ENCODE measurements at places on chromosomes 6 and 20. TPM values are rescaled to one million over a fixed set of nuclear protein-coding genes. Genes with fewer than 3 reads are reported as not detected.

DNA sequence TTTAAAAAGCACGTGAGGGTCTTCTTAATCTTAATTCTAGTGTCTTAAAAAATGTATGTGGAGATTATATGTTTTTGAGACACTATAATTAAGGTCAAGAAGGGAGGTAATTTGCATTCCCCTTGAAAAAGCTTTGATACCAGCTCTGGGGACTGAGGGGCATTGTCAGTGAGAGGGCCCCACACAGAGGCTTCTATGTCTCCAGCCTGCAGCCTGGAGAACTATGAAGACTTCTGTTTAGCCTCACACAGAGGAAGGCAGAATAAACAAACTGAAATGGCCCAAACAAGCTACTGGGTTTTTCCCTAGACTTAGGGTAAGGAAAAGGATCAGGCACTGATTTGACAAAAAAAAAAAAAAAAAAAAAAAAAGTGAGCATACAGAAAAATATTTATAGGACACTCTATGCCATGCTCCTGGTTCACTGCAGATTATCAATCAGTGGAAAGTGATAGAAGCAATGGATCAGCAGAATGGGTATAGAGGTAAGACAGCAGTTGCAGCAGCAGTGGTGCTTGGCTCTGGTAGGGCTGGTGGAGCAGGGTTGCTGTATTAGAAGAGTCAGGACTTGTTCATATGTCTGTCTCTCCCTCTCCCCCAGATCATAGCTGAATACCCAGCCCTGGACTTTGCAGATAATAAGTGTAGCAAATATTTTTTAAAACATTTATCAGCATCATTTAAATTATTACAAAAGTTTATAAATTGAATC lies 85.4 kb downstream of the KLHL32 start:
- no peaks in the 10 kb centered on the region for H3K4me1 ChIP-seq
- no peak for DNase-seq
- no peaks in the 10 kb centered on the region for H3K36me3 ChIP-seq
- no peak overlapping the region for H3K27ac ChIP-seq

DNA sequence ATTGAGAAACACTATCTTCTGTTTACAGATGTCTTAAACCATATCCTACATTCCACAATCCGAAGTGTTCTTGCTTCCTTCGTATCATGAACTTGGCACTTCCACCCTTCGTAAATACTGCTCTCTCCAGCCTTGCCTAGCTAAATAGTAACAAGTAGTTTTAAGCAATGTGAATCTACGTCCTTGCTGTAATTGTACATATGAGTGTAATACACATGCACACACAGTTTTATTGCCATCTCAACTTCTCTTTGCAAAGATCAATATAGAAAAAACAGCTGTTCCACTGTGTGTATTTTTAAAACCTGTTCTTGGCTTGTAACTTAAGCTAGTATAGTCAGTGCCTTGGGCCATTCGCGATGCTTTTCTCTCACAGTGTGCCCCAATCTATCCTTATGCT lies 1524.7 kb downstream of the GRIK2 start:
- H3K27me3 ChIP-seq = no peaks in the 10 kb centered on the region
- no peak overlapping the region for H3K27ac ChIP-seq
- H3K4me1 ChIP-seq = no peaks in the 10 kb centered on the region
- no peak for DNase-seq
- H3K36me3 ChIP-seq = no peaks in the 10 kb centered on the region
- H3K4me3 ChIP-seq = no peak overlapping the region

GRCh38 chr6:40743226-40743625 lies 156.1 kb upstream of the LRFN2 start:
- no peak overlapping the region for H3K4me3 ChIP-seq
- no peaks in the 10 kb centered on the region for H3K4me1 ChIP-seq
- H3K27me3 ChIP-seq = peaks cover 13% of the 10 kb centered on the region
- H3K36me3 ChIP-seq = no peaks in the 10 kb centered on the region
- no peak overlapping the region for H3K27ac ChIP-seq
- DNase-seq = no peak

- peak overlapping the region; percentile 76 for H3K27ac ChIP-seq
- no peaks in the 10 kb centered on the region for H3K36me3 ChIP-seq
- H3K4me3 ChIP-seq = peak overlapping the region; percentile 36
- DNase-seq = no peak
- no peaks in the 10 kb centered on the region for H3K27me3 ChIP-seq
Observed at GRCh38 chr6:81939766-81940165, 187.3 kb upstream of the TENT5A start.

DNA sequence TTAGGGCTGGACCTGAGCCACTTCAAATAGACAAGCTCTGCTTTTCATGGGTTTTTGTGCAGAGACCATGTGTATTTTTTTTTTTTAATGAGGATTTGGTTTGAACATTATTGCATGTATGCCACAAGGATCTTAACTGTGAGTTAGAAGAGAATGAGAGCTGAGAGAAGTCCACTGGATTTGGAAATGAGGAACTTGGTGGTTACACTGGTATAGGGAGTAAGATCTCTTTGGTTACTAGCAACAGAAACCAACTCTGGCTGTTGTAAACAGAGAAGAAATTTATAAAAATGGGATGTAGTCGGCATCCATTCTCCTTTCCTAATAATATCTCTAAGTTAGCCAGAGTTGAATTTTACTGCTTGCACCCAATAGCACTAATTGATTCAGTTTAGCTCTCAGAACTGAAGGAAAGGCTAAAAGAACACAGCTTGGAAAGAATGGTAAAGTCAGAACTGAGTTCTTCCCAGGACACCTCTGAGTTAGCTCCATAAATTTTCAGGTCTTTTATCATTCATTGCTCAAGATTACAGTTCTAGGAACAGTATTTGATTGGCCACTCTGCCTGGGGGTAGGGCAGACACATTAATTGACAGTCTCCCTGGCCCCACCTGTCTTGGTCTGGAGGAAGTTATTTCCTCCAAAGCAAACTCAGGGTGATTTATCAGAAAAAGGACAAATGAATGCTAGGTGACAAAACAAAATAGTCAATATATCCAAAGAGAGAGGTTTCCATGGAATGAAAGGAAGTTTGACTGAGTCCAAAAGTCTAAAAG lies 3.9 kb upstream of the WFDC2 start:
- no peak for DNase-seq
- H3K27me3 ChIP-seq = peaks cover 74% of the 10 kb centered on the region
- H3K27ac ChIP-seq = no peak overlapping the region
- no peaks in the 10 kb centered on the region for H3K36me3 ChIP-seq

DNA sequence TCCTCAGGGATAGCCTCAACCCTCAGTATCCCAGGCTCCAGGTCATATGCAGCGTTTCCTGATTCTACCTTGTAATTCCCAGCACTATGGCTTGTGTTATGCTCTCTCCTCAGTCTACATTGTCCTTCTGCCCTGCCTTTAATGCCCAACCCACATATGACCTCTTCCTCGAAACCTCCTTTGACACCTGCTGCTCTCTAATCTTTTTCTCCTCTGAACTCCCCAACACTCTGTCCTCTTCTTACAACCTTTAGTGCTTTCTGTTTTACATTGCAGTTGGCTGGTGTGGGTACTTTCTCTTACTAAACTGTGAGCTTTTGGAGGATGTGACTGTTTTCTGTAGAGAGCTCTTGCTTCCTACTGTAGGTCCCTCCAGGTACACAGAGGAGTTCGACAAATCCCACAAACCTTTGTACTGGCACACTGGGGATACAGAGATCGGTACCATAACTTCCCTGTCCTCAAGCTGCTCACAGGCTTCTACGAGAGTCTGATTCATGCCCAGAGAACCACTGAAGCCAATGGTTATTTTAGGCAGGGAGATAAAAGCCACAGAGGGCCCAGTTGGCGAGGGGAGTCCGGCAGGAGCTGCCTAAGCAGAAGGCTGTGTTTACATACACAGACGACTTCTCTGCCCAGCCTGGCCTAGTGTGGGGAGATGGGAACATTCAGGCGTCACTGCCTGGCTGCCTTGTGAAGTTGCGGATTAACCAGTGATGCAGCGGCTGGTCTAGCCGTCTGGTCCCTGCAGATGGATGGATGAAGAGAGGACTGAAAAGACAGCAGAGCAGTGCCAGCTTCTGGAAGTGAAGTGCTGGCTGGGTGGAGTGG lies 8.4 kb upstream of the EPB41L1 start:
- H3K27me3 ChIP-seq = no peaks in the 10 kb centered on the region
- no peak for DNase-seq
- peaks cover 4% of the 10 kb centered on the region for H3K4me1 ChIP-seq
- H3K27ac ChIP-seq = no peak overlapping the region
- H3K36me3 ChIP-seq = no peaks in the 10 kb centered on the region
- peak overlapping the region; percentile 28 for H3K4me3 ChIP-seq

The STX16 gene
- total RNA-seq = 24.2 TPM

The LPA gene
- total RNA-seq = not detected

The MDFI gene
- 0.72 TPM for total RNA-seq

The METTL24 gene
- 0.29 TPM for total RNA-seq

The DZANK1 gene
- total RNA-seq = 1.5 TPM
